ENCODE measurements at places on chromosomes 12 and 14. TPM values are rescaled to one million over a fixed set of nuclear protein-coding genes. Genes with fewer than 3 reads are reported as not detected.
A peak's percentile ranks its signal among the peaks of the same experiment; 100 is the strongest.

DNA sequence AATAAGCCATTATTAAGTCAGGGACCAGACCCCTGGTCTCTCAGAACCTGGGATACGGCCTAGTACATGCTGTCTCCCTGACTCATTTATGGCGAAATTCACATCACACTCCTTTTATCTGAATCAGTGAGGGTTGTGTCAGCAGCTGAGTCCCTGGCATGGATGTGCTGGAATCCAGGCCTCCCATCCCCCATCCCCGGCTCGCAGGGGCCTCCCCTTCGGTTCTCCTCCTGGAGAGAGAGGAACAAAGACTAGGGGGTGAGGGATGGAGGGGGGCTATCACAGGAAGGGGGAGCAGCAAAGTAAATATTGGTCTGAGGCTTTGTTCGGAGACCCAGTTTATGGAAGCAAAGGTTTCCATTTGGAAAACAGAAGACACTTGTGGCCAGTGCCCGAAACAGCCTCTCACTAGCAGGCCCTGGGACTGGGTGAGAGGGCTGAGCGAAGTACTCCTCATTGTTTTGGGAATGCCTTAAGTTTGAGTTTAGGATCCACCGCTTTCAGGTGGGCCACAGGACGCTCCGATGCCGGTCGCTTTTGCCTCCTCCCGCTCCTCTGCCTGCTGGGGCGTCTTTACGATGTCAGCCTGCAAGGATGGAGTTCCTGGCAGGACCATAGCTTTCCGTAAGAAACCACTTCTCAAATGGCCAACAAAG, 145.0 kb downstream of the PRKCH start:
- no peak for DNase-seq

- no peak for DNase-seq
Measured at GRCh38 chr14:22641846-22642245, 2.3 kb downstream of the OR6J1 start.

GRCh38 chr14:36333119-36333518, 12.7 kb upstream of the MBIP start:
- DNase-seq: no peak

GRCh38 chr12:5184186-5184585, 140.5 kb downstream of the KCNA5 start:
- DNase-seq: no peak

- peak; percentile 48 for DNase-seq
Measured at GRCh38 chr12:126784328-126784921, 1482.5 kb upstream of the TMEM132C start.

GRCh38 chr12:85627584-85627983, 208.6 kb downstream of the RASSF9 start:
- DNase-seq: no peak

- DNase-seq: no peak
Measured at GRCh38 chr12:126389220-126389841, 1324.1 kb downstream of the AACS start.

DNA sequence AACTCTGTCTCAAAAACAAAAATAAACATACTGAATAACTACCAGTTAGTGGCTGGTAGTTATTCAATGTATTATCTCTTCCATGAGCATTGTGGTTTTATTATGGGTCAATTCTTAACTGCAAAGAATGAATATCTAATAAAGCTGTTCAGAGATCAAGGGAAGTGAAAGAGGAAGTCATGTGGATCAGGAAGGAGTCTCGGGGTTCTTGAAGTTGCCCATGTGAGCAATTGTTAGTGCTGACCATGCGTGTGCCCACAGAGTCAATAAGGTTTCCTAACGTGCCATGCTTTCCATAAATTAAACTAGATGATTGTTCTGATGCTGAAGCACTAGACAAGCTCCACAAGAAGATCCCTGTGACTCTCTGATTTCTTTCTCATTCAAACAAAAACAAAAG, 136.5 kb upstream of the CPSF6 start:
- DNase-seq: no peak

DNA sequence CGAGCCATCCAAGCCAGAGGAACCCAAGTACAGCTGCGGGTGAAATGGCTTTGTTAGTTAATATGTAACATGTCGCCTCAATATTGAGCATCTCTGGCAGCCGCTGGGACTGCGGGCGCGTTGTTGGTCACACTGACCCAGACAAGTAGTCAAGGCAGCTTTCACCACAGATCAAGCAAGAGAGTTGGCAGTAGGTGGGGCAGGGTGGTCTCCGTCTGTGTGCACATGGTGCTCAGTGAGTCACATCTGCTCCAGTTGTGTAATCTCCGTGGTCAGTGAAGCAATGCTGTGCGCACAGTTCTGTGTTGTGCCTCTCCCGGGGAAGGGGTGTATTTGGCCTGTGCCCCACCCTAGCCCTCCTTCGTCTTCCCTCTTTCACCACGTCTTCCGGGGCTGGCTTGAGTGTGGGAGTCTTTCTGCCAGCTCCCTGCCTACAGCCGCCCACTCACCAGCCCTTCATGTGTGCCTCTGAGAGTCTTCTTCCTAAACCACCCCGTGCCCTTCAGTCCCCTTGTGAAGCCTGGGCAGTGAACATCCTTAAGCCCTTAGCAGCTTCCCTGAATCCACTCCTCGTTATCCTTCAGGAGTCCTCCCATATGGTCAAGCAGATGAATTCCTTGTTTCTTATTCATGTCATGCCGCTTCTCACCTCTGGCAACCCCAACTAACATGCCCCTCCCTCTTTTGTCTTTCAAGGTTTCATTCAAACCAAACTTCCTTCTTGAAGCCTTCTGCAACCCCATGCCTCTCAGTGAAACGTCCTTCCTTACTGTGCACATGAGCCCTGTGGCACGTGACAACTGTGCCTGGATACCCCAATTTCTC, 242.1 kb downstream of the CACNA1C start:
- peak; percentile 17 for DNase-seq

DNA sequence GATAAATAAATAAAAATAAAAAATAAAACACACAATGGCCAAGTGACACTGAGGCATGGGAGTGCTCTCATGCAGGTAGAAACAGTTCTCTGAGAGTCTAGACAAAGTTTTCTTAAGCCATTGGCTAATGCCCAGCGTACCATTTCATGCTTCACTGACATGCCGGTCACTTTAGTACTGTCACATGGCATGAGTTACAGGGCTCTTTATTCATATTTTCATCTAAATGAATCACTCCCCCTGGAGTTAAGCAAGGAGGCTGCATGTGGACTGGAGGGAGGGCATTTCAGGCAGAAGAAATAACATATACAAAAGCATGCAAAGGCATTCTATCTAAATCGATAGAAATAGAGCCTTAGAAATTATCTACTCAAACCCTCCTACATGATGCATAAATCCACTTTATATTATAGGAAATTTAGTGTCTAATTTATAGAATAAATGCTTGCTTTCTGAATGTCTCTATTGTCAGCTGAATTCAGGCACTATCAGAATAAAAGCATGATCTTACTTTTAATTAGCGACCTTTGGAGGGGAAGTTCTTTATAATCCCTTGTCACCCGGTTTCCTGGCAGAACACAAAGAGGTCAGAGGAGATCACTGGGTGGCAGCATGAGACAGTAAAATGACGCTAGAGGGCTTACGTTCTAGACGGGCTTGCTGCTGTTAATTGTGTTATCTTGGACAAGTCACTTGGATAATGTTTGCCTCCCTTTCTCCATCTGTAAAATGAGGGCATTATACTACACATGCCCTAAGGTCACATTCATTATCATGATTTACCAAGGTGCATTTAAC, 17.5 kb downstream of the DYRK4 start:
- DNase-seq: peak; percentile 16

DNA sequence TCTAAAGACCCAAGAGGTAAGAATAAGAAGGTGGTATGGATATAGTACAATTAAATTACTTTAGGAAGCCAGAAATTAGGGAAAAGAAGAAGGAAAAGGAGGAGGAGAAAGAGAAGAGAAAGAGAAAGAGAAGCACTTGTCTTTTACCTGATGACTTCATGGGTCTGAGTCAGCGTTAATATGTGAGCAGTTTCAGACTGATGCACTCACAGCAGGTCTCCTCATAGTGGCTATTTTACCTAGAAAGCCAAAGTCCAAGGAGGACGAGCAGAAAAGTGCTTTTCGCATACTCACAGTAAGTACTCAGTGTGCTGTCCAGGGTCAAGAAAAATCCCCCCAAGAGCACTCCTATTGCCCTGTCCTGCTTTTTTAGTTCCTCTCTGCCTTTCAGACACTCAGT, 222.1 kb downstream of the C12orf42 start:
- DNase-seq: no peak

DNA sequence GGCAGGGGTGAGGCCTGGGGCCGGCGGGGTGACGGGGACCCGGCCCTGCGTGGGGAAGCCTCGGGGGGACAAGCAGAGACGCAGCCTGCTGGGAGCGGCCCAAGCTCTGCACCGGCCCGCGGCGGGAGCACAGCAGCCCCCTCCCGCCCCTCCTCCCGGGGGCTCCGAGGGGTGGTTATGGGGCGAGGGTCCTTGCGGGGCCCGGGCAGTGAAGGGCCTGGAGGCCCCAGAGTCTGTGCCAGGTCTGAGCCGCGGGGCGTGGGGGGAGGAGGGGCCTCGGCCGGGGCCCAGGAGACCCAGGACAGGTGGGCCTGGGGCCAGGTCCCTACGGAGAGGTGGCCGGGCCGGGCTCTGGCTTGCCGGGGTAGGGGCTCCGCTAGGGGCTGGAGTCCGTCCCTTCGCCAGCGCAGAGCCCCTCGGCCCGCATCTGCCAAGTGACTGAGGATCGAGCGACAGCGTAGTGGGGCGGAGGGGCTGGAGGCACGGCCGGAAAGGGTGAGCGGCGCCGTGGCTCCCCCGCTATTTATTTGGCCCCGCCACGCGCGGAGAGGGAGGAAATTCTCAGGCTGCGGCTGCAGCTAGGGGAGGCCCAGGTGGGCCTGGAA, 495 bp downstream of the TMEM121 start:
- peak; percentile 33 for DNase-seq

DNA sequence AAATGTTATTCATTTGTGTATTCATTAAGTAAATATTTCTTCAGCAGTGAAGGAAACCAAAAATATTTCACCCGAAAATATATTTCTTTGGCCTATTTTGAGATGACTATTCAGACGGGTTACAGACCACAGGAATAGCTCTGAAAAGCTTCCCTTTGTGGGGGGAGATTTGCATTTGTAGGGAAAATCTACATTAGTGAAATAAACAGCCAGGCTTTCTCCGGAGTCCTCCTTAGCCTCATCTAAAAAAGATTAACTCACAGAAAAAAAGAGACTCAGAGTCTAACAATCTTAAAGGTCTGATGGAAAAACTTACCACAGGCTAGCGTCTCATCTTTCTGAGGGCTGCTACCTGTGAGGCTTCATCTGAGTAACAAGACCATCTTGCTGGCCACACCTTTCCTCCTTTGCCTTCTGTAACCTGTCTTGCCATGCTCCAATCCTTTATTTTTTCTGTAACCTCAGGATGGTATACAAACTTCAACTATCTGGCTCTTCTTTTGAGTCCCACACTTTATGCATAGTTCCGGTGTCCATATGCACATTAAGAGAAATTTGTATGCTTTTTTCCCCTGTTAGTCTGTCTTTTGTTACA, 100.7 kb downstream of the CNTN1 start:
- no peak for DNase-seq

DNA sequence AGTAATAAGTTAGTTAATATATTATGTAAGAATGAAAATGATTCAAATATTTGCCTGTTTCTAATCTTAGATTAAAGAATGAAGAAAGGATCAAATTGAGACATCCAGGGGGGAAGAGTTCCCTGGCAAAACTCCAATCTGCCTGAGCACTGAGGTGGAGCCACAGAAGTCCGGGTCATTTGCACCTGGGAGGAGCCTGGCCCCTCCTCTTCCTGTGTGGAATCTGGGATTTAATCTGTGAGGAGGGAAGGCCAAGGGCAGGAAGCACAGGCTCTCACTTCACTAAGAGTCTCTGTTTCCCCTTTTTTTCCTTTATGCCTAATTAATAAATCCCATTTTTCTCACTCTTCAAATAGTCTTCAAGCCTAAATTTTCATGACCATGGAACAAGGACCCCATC, 599.5 kb downstream of the FLRT2 start:
- no peak for DNase-seq

- no peak for DNase-seq
Measured at GRCh38 chr12:22255097-22255496, 79.4 kb downstream of the ST8SIA1 start.

GRCh38 chr12:116024769-116025168, 252.7 kb downstream of the MED13L start:
- no peak for DNase-seq

GRCh38 chr12:24796876-24797275, 152.0 kb downstream of the BCAT1 start:
- DNase-seq: no peak

- no peak for DNase-seq
Measured at GRCh38 chr12:92290350-92290695, 144.7 kb upstream of the BTG1 start.

DNA sequence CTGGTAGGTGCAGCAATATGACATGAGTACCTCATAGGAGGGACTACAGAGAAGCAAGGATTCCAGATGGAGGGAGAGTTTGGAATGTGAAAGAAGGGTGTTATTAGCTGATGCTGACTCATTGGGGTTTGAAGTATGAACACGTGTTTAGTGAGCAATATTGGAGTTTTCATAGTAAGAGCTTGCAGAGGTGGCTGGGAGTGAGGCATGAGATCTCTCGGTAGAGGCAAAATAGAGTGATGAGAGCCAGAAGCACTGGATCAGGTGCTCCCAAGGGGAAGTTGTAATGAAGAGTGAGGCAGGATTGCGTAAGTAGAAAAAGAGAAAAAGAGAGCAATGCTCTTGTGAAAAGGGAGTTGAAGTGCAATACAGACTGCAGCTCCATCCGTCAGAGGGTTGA, 42.1 kb downstream of the MGST1 start:
- no peak for DNase-seq

DNA sequence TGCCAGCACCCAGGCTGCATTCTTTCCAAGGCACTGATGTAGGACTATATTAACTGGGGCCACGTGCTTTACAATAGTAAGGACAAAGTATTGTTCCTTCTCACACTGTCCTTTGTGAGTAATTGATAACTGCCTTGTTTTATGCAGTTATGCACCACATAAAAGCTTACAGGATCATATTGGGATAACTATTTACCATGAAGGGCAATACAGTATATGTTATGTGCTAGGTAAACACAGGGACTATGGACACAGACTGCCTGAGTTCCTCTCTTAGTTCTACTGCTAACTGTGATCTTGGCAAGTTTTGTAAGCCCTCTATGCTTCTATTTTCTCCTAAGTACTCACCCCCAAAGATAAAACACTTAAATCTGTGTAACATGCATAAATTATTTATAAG, 183.7 kb downstream of the NOVA1 start:
- DNase-seq: no peak

- DNase-seq: no peak
Measured at GRCh38 chr12:20119596-20120402, 248.5 kb upstream of the PDE3A start.

GRCh38 chr12:89075880-89076540, 276.3 kb downstream of the DUSP6 start:
- DNase-seq: no peak

The DIP2B gene
- total RNA-seq: 23.7 TPM

The DLK1 gene
- total RNA-seq: not detected

The TSPAN9 gene
- total RNA-seq: not detected

The SMCO2 gene
- total RNA-seq: not detected

The ALDH6A1 gene
- 10.8 TPM for total RNA-seq

The FOXG1 gene
- not detected for total RNA-seq

The HOXC10 gene
- total RNA-seq: not detected

The NXPH4 gene
- total RNA-seq: 0.45 TPM

The TIGAR gene
- 8.7 TPM for total RNA-seq

The HOXC9 gene
- total RNA-seq: not detected

The KRT83 gene
- total RNA-seq: not detected

The PLEKHD1 gene
- not detected for total RNA-seq

The CCDC38 gene
- 0.34 TPM for total RNA-seq

The WSB2 gene
- 27.9 TPM for total RNA-seq

The JDP2 gene
- total RNA-seq: 1.4 TPM

The DEPDC4 gene
- total RNA-seq: 3.7 TPM

The PLCZ1 gene
- total RNA-seq: not detected

Data from activated CD8-positive, alpha-beta T cell treated with anti-CD3 and anti-CD28 coated beads for 36 hours (primary cell).